CD4-positive, alpha-beta T cell treated with Interleukin-1 beta for 1 hour (primary cell): ENCODE measurements at places on chromosomes 11 and 22.
A peak's percentile ranks its signal among the peaks of the same experiment; 100 is the strongest.

- DNase-seq, result no peak
Measured at GRCh38 chr11:86482692-86483091, 108.0 kb downstream of the CCDC81 start.

- no peak for DNase-seq
Measured at GRCh38 chr22:49306632-49307480, 520.8 kb downstream of the BRD1 start.

DNA sequence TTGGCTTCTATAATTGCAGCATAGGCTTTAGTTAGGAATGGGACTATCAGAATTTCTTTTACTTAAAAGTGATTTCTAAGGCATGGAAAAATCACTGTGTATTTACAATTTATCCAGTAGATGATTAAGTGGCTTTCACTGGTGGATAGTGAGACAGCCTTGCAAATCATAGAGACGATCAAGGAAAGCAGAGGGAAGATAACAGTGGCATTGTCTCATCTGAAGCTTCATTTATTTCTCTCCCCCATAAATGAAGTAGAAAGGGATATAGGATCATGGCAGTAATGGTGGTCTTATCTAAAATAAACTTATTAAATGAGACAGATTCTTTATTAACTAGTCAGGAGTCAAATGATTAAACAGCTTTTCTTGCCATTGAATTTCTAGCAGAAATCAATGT lies 224.2 kb upstream of the ANO5 start:
- DNase-seq, result no peak

DNA sequence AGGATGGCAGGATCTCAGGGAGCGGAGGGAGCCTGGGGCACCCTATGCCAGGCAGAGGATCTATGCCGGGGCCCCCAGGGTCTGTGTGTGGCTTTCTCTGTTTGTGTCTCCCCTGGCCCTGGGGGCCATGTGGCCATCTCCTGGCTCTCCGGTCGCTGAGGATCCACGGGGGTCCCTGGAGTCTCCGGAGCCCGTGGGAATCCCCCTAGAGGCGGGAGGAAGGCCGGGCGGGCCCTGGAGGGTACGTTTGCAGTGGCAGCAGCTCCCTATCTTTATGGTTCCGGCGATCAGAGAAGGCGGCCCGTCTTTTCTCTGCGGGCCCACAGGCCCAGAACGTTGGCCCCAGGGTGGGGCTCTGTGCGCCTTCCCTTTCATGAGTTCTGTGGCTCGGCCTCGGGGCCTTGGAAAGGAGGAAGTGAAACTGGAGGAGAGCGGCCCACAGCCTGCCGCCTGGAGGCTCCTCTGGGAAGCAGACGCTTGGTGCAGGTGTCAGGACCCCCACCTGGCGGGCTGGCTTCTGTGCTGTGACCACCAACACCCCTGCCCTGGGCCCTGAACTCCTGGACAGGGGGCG lies 82.1 kb downstream of the KCNQ1 start:
- DNase-seq, result peak; percentile 17

- DNase-seq, result no peak
Measured at GRCh38 chr11:115843685-115844084, 339.5 kb upstream of the CADM1 start.

- DNase-seq, result no peak
Measured at GRCh38 chr22:30211124-30211820, 35.3 kb downstream of the LIF start.

DNA sequence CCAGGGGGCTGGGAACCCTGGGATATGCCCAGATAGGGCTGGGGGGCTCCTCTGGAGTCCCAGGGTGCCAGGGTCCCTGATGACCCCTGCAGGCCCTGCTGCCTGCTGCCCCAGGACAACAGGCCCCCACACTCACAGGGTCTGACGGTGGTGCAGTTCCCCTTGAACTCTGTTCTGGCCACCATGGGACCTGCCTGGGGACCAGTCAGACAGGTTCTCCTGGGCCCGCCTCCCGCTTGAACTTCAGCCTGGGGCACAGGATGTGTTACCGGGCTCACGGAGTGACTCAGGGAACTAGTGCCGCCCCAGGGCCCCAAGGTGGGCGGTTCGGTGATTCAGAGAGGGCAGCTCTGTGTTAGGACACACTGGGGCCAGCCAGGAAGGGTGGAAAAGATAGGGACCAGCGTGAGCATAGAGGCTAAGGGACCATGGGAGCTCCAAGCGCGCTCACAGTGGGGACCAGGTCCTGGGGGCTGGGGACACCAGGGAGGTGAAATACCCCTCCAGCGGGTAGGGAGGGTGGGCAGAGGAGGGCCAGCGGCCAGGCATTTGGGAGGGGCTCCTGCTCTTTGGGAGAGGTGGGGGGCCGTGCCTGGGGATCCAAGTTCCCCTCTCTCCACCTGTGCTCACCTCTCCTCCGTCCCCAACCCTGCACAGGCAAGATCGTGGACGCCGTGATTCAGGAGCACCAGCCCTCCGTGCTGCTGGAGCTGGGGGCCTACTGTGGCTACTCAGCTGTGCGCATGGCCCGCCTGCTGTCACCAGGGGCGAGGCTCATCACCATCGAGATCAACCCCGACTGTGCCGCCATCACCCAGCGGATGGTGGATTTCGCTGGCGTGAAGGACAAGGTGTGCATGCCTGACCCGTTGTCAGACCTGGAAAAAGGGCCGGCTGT lies 21.5 kb upstream of the TXNRD2 start:
- DNase-seq, result no peak

DNA sequence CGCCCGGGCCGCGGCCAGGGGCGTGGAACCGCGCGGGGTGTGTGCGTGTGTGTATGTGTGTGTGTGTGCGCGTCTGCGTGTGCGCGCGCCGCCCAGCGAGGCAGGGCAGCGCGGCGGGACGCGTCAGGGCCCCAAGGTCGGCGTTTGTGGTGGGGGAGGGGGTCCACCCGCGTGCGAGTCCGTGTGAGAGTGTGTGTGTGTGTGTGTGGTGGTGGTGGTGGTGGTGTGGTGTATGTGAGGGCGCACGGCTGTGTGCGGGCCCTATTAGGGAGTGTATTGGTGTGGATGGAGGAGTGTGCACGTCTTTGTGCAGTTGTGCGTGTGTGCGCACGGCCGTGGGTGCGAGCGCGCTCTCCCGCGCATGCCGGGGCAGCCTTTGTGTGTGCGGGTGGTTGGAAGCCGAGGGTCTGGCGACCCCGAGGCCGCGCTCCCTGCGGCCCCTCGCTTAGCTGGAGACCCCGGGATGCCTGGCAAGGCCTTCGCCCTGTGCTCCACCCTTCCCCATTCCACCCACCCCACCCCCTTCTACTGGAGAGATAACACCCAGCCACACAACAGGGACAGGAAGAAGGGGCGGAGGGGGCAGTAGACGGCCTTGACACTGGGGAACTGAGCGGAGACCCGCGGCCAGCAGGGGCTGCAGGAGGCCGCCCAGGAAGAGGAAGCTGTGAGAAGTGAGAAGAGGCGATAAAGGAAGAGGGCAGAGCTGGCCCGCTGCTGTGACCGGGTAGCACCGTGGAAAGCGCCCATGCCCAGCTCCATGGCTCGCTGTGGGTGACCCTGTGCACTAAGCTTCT lies 528 bp upstream of the ARRB1 start:
- peak; percentile 69 for DNase-seq

DNA sequence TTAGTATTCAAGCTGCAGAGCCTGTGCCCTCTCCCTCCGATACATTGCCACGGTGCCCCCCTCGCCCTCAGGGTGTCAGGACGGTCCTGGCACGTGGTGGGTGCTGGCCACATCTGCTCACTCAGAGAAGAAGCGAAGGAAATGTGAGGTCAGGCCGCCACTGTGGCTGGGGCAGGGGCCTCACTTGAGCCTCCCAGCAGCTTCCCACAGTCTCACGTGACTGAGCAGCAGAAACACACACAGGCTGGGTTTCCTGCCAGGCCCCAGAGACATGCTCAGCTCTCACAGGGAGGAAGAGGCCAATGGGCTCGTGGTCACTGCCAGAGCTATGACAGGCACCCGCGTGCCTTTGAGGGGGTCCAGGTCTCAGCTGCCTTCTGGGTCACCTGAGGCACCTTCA lies 37.9 kb upstream of the PRR5 start:
- peak; percentile 63 for DNase-seq

GRCh38 chr11:113494021-113494420 lies 18.8 kb upstream of the DRD2 start:
- no peak for DNase-seq

GRCh38 chr11:131723088-131723487 lies 352.7 kb downstream of the NTM start:
- no peak for DNase-seq

GRCh38 chr22:30284666-30285065 lies 4.6 kb downstream of the CASTOR1 start:
- DNase-seq, result no peak

DNA sequence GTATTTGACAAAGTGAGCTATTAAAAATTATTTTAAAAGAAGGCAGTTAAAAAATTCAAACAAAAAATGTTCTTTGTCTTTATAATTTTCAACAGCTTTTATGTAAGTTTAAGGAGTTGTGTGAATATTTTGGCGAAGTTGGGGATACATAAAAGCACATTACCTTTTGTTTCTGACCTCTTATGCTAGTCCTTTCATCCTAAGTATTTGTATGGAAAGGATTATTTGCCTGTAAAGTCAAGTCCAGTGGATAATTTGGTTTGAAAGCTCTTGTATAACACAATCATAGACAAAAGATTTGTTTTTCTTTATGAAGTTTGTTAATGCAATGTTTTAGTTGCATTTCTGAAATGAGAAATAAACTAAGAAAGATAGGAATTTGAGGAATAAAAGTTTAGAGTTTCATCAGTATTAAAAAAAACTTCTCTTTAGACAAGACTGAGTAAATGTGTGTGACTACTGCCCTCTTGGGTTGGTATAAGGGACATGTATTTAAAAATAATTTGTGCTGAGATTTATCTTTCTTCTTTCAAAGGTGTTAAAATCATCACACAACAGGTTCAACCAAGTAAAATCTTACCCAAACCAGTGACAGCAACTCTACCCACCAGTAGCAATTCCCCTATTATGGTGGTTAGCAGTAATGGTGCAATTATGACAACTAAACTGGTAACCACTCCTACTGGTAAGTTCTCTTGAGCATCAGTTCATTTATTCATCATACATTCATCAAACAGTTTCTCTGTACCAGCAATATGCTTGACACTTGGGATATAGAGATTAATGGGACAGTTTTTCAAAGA lies 68.2 kb downstream of the EMSY start:
- DNase-seq, result no peak

DNA sequence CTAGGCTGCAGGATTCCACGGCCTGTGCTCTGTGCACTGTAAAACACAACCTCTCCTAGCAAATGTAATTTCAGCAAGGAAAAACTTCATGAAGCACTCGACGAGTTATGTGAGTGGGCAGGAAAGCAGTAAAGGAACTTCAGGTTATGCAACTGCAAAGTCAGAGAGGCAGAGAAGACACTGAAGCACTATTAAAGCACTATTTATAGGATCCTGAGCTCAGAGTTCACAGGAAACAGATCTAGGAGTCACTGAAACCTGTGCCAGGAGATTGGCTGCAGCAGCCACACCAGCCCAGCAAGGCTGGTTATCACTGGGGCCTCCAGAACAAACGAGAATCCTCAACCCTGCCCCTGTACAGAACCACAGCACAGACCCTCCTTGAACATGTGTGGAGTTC lies 2.5 kb downstream of the SMIM35 start:
- no peak for DNase-seq

GRCh38 chr11:115674176-115674936 lies 170.1 kb upstream of the CADM1 start:
- DNase-seq, result no peak

- DNase-seq, result no peak
Measured at GRCh38 chr11:72921028-72921716, 107.0 kb downstream of the ATG16L2 start.

- no peak for DNase-seq
Measured at GRCh38 chr22:45422237-45422983, 8.9 kb downstream of the RIBC2 start.

DNA sequence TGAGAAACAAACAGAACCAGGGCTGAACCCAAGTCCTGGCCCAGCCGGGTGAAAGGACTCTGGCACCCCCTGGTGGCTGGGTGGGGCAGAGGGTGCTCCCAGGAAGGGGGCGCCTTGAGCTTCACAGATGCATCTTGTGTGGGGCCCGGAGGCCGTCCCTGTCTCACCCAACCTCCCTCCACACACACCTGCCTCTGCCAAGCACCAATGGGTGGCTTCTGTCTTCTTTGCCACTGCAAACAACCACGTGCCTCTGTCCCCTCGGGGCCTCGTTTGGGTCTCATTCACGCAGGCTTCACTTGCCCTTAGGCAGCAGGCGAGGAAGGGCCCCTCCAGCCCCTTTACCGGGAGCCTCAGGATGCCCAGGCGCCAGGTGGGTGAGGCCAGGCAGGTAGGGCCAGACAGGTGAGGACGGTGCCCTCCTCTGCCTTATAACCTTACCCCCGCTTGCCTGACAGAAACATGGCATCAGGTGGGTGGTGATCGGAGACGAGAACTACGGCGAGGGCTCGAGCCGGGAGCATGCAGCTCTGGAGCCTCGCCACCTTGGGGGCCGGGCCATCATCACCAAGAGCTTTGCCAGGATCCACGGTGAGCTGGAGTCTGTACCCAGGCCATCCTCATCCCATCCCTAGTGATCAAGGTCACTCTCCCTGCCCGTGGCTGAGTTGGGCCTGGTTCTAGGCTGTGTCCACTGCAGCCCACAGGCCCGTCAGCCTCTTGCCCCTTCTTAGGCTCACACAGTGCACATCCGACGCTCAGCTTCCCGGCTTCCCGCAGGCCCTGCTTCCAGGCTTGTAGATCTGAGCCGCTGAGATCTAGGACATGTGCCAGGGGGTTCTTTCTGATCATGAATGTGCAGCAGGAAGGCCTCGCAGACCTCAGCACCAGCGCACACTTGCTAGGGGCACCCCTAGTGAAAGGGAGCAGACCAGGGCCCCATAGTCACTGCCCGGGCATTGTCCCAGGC lies 17.2 kb downstream of the POLR3H start:
- DNase-seq, result peak; percentile 68

DNA sequence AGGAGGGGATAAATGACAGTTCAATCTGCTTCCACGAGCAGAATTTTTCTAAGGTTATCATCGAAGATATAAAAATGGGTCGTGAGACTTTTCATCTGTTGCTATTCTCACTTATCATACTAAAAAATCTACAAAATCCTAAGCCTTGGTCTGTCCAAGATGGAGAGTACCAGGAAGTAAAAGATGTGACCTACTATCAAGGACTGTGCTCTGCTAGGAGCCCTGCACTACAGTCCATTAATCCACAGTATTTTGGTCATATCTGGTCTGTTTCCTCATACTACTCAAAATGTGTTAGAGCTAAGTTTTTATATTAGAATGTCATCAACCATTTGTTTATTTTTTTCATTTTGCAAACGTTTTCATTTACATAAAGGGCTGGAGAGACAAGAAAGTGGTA lies 79.4 kb downstream of the DDIAS start:
- DNase-seq, result no peak
